ENCODE measurements at places on chromosomes 6 and 20.

DNA sequence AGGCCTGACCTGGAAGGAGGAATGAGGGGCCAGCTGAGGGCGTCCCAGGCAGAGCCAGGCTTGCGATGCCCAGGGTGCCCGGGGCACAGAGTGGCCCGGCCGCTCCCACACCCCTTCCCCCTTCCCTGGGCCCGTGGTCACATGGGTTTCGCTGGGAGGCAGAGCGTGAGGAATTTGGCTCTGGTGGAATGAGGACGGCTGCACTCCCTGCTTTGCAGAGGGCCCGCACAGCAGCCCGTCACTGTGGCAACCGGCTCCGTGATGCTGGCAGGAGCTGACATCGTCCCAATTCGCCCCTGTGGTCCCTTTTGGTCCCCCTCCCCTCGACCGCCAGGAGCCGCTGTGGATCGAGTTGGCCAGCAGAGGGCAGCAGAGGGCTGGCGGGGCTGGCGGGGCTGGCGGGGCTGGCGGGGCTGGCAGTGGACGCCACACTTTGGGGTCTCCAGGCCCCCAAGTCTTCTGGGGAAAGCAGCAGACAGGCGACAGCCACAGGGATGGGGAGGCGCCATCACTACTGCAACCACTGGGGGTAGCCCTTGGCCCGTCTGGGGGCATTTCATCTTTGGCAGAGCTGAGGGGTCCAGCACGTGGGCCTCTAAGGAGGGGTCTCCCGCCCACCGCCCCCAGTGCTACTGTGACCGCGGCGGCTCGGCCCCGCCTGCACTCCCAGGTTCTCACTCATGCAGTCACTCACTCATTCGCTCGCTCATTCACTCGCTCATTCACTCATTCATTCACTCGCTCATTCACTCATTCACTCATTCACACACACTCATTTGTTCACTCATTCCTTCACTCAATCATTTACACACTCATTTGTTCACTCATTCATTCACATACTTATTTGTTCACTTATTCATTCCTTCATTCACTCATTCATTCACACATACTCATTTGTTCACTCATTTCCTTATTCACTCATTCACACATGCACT lies 49.7 kb upstream of the BHLHE23 start:
- no peak for DNase-seq

- no peak for DNase-seq
Measured at GRCh38 chr6:42929821-42930360, 611 bp downstream of the CNPY3 start.

GRCh38 chr20:36574366-36575135 lies 1.2 kb downstream of the TGIF2 start:
- DNase-seq, result no peak

DNA sequence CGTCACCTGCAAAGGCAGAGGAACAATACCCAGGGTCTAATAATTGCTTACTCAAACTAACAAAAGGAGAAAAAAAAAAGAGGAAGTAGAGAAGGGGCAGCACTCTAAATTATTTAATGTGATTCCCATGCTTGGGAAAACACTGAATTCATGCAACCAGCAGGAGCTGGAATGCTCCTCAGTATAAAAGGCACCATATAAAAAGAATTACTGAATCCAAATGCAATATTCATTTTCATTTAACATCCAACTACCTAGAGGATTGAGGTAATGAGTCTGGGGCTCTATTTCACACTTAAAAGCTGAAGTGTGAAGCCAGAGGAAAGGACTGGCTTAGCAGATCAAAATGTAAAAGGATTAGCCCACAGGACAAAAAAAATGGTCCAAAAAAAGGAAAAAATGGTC lies 8.7 kb downstream of the B4GALT5 start:
- DNase-seq, result no peak

DNA sequence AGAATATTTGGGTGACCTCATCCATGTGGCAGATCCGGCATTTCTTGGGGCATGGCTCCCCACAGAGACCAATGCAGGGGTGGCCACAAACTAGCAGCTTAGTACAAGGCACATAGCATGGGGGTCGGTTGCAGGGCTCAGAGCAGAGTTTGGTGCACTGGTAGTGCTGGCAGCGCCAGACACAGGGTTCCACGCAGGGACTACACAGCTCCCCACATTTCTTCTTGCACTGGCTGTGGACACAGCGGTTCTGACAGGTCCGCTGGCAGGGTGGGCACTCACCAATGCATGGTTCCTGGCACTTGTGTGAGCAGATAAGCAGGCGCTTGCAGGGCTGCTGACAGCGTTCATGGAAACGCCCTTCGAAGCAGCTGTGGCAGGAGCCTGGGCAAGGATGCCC lies 29.1 kb downstream of the DDX27 start:
- no peak for DNase-seq

- no peak for DNase-seq
Measured at GRCh38 chr20:47950124-47950912, 165.0 kb upstream of the SULF2 start.

DNA sequence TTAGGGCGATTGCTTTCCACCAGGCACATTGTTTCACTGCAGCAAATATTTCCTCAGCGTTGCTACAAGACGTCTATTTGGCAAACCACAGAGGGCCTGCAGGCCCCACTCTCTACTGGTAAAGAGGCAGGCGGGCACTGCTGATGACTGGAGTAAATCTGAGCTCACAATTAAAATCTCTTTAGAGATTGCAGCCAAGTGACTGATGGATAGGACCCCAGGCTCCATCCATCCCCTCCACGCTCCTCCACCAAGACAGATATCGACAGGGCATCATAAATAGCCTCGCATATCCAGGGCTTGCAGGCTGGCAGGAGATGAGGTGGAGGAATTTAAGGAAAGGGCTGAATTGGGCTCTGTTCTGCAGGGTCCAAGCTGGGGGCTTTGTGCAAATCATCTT lies 50.4 kb upstream of the MDGA1 start:
- DNase-seq, result no peak

- DNase-seq, result no peak
Measured at GRCh38 chr6:12939314-12939713, 222.7 kb downstream of the PHACTR1 start.

GRCh38 chr6:132167929-132168892 lies 217.0 kb upstream of the CCN2 start:
- no peak for DNase-seq

DNA sequence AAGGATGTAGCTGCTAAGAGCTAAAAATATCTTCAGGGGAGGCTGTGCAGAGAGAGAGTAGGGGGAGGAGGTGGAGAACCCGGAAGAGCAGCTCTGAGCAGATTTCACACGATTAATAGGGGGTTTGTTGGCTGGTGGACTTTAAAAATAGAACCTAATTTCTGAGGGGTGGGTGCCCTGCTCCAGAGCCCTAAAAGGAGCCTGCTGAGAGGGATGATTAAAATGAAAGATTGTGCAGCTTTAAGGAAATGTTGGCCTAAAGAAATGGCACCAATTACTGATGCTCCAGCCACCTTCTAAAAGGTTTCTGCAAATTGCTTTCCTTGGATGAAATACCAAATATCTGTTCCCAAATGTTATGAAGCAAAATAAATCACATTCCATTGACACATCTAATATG lies 202.8 kb upstream of the BTBD3 start:
- DNase-seq, result no peak

DNA sequence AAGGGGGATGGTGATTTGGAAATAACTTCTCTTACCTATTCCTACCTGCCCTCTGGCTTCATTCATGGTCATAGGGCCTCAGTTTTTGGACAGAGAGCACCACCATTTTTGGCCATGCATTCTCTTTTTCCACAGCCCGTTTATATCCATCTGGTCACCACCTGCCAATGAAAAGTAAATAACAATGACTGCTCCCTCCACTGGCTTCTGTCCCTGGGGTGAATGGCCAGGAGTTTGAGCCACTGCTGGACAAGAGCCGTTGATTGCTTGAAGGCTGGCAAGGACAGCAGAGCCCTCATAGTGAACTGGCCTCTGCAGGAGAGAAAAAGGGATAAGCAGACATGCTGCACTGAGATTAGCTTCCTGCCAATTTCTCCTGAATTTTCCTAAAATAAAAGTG lies 261.8 kb downstream of the ADGB start:
- no peak for DNase-seq

DNA sequence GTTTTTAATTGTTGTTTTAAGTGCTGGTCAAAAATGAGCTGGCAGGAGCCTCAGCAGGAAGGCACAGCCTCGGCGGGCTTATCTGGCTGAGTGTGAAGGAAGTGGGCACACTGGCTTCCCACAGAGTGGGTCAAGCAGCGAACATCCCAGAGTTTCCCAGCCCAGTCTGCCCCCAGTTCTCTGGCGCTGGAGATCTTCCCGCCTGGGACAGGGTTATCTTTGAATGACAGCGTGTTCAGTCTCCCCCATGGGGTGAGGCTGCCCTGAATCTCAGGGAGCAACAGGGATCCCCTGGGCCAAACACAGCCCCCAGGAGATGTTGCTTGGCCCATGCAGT lies 122.2 kb upstream of the PTPN1 start:
- DNase-seq, result no peak

GRCh38 chr6:134413241-134413643 lies 95.3 kb upstream of the SGK1 start:
- DNase-seq, result no peak

DNA sequence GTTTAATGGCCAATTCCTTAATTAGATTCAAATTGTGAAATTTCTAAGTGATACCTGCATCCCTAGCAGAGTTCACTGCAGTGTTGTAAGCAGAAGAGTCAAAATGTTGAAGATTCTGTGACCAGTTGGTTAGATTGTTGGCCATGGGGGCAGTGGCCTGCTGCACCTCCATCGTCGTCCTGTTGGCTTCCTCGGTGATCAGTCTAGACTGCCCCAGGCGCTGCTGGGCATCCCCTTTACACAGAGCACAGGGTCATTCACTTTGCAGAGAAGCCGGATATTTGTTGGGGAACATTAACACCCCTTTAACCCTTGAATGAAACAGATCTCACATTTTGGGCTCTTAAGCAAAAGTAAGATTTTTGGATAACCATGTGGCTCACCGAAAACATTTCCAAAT lies 60.7 kb downstream of the FAM229B start:
- no peak for DNase-seq

DNA sequence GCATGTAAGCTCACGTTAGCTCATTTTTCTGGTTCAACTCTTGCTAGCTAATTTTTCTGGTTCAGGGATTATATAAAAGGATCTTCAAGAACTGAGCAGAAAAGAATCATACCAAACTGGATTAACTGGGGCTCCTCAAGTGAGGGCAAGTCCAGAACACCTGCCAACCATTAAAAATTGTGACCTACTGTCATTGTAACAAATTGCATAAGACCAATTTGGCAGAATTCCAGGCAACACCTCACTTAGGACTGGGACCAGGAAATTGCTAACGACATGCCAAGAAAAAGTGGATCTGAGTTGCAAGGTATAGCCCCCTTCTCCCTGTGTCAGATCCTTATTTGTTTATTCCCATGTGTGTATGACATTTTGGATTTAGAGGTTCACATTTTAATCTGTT lies 216.6 kb downstream of the HIVEP2 start:
- no peak for DNase-seq
